Activated CD4-positive, alpha-beta memory T cell treated with anti-CD3 and anti-CD28 coated beads for 36 hours (primary cell): ENCODE measurements at places on chromosomes 12 and 14. TPM values are rescaled to one million over a fixed set of nuclear protein-coding genes. Genes with fewer than 3 reads are reported as not detected.

The TMEM233 gene
- total RNA-seq = not detected

The NTN4 gene
- not detected for total RNA-seq

DNA sequence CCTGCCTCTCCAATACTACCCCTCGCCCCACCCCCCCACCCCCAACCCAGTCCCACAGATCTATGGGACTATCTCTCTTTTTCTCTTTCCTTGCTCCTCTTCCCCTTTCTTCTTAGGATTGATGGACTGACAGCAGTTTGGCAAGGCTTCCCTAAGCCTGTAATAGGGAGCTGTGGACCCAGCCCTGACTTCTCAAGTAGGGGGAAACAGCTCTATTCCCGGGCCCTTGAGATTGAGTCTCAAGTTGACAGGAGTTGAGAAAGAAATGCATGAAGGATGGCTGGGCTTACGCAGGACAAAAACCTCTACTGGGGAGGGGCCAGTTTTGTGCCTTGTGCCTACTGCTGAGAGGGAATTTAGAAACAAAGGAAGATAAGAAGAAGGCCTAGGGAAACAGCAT lies 60.4 kb downstream of the SMUG1 start:
- no peak for DNase-seq

The TESPA1 gene
- 73.9 TPM for total RNA-seq

GRCh38 chr14:34046799-34047520 lies 96.1 kb upstream of the EGLN3 start:
- DNase-seq = no peak

- DNase-seq = no peak
Measured at GRCh38 chr12:76424941-76425340, 76.7 kb upstream of the BBS10 start.

- DNase-seq = peak; percentile 59
Measured at GRCh38 chr14:91372671-91373495, 44.7 kb downstream of the CCDC88C start.

The PZP gene
- not detected for total RNA-seq

The GLTP gene
- 21.1 TPM for total RNA-seq

- DNase-seq = peak; percentile 73
Measured at GRCh38 chr12:50246873-50247612, 36.3 kb downstream of the LIMA1 start.

DNA sequence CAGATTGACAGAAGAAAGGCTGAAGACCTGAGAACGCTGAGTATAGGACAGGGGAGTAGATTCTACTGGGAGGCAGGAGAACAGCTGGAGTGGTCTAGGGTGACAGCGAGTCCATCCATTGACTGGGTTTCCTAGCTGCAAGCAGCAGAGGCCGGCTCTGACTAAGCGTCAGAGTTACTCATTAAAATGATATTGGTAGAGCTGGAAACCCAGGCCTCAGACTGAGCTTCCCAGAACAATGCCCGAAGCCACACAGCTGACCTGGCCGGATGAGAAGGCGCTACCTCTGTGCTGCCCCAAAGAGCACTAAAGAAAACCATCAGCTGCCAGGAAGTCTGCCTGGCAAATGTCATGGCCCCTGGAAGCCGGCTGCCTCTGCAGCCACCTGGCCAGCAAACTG lies 78.5 kb upstream of the FZD10 start:
- no peak for DNase-seq

The P2RX2 gene
- not detected for total RNA-seq

GRCh38 chr14:101503431-101504095 lies 57.7 kb upstream of the DIO3 start:
- no peak for DNase-seq

The GUCY2C gene
- total RNA-seq = not detected
